Heart left ventricle (tissue), 16 donors: ENCODE measurements at places on chromosomes 2 and 18.

GRCh38 chr2:231160701-231161100, 35.9 kb upstream of the HTR2B start:
- H3K27me3 ChIP-seq = no peaks in the 10 kb centered on the region
- peaks cover 12% of the 10 kb centered on the region for H3K4me1 ChIP-seq
- H3K27ac ChIP-seq = no peak overlapping the region
- peaks cover 64% of the 10 kb centered on the region for H3K36me3 ChIP-seq
- H3K4me3 ChIP-seq = no peak overlapping the region

DNA sequence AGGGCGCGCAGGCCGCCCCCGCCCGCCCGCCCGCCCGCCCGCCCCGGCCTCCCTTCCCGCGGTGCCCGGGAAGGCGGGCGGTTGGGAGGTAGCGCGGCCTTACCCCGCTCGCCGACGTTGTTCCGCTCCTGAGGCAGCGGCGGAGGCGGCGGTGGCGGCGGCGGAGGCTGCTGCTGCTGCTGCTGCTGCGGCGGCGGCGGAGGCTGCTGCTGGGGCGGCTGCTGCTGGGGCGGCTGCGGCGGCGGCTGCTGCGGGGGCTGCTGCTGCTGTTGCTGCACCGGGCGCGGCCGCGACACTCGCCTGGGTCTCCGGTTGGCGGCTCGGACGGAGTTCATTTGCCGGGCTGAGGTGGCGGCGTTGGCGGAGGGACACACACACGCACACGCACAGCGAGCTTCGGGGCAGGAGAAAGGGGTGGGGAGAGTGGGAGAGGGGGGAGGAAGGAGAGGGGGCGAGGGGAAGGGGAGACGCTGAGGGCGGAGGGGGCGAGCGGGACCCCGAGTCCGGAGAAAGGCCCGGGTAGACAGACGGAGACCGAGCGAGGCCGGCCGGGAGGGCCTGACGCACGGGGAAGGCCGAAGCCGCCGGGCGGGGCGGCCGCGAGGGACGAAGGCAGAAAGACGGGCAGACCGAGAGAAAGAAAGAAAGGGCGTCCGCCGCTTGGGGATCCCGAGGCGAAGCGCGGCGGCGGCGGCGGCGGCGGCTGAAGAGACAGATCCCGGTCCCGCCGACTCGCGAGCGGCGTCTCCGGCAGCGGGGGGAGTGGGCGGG, 727 bp downstream of the FBXO11 start:
- no peaks in the 10 kb centered on the region for H3K27me3 ChIP-seq
- H3K36me3 ChIP-seq = no peaks in the 10 kb centered on the region
- peak; percentile 86 for DNase-seq
- H3K4me1 ChIP-seq = peaks cover 9% of the 10 kb centered on the region
- H3K4me3 ChIP-seq = peak overlapping the region; percentile 93

DNA sequence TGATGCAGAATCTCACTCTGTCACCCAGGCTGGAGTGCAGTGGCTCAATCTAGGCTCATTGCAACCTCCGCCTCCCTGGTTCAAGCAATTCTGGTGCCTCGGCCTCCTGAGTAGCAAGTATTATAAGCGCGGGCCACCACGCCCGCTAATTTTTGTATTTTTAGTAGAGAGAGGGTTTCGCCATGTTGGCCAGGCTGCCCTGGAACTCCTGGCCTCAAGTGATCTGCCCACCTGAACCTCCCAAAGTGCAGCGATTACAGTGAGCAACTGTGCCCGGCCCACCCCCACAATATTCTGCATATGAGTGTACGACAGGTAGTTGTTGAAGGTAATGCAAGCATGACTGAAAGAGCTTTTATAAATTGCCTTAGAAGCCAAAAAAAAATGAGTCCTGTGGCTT, 1.2 kb downstream of the WDR75 start:
- H3K4me1 ChIP-seq = peaks cover 4% of the 10 kb centered on the region
- no peak overlapping the region for H3K27ac ChIP-seq
- peak overlapping the region; percentile 84 for H3K4me3 ChIP-seq
- DNase-seq = peak; percentile 7

- no peaks in the 10 kb centered on the region for H3K36me3 ChIP-seq
- H3K4me1 ChIP-seq = peaks cover 4% of the 10 kb centered on the region
- H3K27me3 ChIP-seq = no peaks in the 10 kb centered on the region
Measured at GRCh38 chr18:23059541-23060465, 75.5 kb upstream of the CABLES1 start.

- peaks cover 8% of the 10 kb centered on the region for H3K27me3 ChIP-seq
- H3K36me3 ChIP-seq = no peaks in the 10 kb centered on the region
- DNase-seq = no peak
- no peak overlapping the region for H3K27ac ChIP-seq
Measured at GRCh38 chr2:1370461-1370860, 42.8 kb upstream of the TPO start.

DNA sequence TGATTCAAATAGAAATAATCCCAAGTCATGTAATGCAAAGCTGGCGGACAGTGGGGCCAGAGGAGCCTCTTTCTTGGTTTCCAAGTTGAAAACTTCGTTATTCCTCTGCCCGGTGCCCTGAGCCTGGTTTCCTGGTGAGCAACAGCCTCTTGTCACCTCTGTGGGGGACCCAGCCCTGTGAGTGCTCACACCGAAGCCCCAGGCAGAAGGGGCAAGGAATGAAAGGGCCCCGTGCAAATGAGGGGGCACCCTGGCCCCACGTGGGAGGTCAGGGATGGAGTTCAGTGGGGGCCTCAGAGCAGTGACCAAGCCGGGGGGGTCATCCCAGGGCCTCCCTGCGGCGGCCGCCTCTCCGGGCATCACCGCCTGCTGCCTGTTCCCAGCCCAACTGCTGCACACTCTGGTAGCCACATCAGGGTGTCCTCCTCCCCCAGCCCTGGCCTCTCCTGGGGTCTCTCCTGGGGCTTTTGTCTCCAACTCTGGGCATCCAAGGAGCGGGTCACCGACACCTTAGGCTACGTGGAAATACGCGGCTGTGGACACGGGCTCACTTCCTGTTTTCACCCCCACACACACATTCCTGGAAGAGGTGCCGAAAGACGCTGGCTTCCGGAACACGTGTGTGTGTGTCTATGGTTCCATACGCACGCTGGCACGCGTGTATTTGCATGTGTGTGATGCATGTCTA, 64.5 kb downstream of the TWIST2 start:
- no peak overlapping the region for H3K4me3 ChIP-seq
- H3K27ac ChIP-seq = no peak overlapping the region
- no peaks in the 10 kb centered on the region for H3K36me3 ChIP-seq

GRCh38 chr18:79387615-79388014, 8.1 kb upstream of the NFATC1 start:
- no peak overlapping the region for H3K4me3 ChIP-seq
- no peaks in the 10 kb centered on the region for H3K4me1 ChIP-seq
- no peak for DNase-seq
- no peaks in the 10 kb centered on the region for H3K36me3 ChIP-seq

DNA sequence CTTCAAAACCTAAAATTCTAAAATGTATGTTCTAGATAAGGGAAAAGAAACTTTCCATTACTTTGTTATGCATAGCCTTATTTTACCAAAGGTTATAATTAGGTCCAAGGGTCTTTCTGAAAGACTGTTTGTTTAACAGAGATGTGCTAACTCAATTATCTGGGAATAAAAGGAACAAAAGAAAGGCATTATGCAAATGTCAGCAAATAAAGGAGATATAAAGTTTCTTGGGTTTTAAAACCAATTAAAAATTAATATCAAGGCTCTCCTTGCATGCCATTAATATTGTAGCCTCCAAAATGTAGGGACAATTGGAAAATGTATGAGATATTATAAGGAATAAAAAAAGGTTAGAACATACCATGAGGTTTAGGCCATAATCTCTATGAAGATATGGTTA, 87.8 kb upstream of the DOCK10 start:
- no peak for DNase-seq
- H3K27me3 ChIP-seq = no peaks in the 10 kb centered on the region
- H3K27ac ChIP-seq = no peak overlapping the region
